ENCODE measurements at places on chromosomes 5 and 9. TPM values are rescaled to one million over a fixed set of nuclear protein-coding genes. Genes with fewer than 3 reads are reported as not detected.

IRX4 gene
- not detected for total RNA-seq

NMUR2 gene
- total RNA-seq, result not detected

ANKRD31 gene
- 0.28 TPM for total RNA-seq

IGFBPL1 gene
- total RNA-seq, result not detected

PCDHGC4 gene
- total RNA-seq, result 8.6 TPM

SLC1A3 gene
- 23.6 TPM for total RNA-seq

NUTM2F gene
- total RNA-seq, result not detected

GRCh38 chr5:179668391-179668790 is 12.4 kb downstream of the CBY3 start:
- no peak overlapping the region for H3K4me3 ChIP-seq
- no peaks in the 10 kb centered on the region for H3K27me3 ChIP-seq
- H3K36me3 ChIP-seq, result no peaks in the 10 kb centered on the region
- no peak overlapping the region for H3K27ac ChIP-seq
- no peaks in the 10 kb centered on the region for H3K4me1 ChIP-seq

DNA sequence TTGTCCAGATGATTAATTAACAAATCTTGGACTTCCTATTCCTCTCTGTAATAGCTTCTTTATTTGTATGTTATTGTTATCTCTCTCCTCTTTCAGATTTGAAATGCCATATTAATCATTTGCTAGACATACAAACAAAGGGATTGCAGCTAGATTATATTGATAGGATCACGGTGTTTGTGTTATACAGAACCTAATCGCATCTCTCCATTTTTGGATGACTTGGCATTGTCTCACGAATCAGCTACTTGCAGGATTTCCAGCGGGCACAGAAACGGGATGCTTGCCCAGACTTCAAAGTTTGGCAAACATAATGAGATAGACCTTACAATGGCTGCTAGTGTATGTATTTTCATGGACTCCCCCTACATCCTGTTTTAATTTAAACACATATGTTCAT is 368.1 kb downstream of the TLE4 start:
- H3K36me3 ChIP-seq, result no peaks in the 10 kb centered on the region
- H3K4me1 ChIP-seq, result no peaks in the 10 kb centered on the region
- no peak overlapping the region for H3K4me3 ChIP-seq
- no peak for DNase-seq

- DNase-seq, result no peak
- H3K4me1 ChIP-seq, result no peaks in the 10 kb centered on the region
- no peaks in the 10 kb centered on the region for H3K36me3 ChIP-seq
Observed at GRCh38 chr9:99472240-99472915, 250.3 kb downstream of the SEC61B start.

DNA sequence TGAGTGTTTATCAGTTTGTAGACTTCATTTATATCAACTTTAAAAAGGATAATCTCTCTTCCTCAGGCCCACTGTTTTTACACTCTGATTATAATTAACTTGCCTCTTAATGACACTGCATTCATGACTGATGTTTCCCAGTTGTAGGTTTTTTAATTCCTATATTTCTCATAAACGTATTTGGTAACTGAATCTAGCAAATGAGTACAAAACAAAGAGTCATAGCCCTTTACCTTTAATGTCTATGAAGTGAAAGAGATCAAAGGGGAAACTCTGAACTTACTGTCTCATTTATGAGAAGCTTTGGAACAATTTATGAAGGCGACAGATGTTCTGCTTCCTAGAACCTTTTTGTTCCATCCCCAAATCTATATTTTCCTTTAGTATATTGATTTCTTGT is 56.6 kb upstream of the ABCA1 start:
- peak overlapping the region; percentile 37 for H3K27ac ChIP-seq
- H3K4me1 ChIP-seq, result peaks cover 27% of the 10 kb centered on the region

GRCh38 chr9:8188723-8189407 is 389.3 kb upstream of the DMAC1 start:
- no peak overlapping the region for H3K4me3 ChIP-seq
- H3K4me1 ChIP-seq, result no peaks in the 10 kb centered on the region

DNA sequence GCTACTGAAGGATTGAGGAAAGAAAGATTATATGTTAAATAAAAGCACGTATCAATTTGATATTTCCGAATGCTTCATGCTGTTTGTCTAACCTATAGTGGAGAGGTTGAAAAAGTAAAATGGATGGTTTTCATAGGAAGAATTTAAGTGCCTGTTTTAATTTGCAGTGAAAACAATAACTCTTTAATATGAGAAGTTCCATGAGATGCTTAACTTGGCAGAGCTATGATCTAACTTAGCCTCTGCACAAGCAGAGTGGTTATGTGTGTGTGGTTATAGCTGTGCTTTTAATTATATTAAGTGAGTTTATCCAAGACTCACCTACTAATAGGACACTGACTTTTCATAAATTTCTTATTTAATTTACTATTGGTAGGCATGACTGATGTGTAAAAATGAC is 57.4 kb downstream of the AOPEP start:
- no peak overlapping the region for H3K27ac ChIP-seq
- H3K27me3 ChIP-seq, result no peaks in the 10 kb centered on the region
- no peak for DNase-seq
- H3K36me3 ChIP-seq, result no peaks in the 10 kb centered on the region
- peaks cover 10% of the 10 kb centered on the region for H3K4me1 ChIP-seq
- no peak overlapping the region for H3K4me3 ChIP-seq

DNA sequence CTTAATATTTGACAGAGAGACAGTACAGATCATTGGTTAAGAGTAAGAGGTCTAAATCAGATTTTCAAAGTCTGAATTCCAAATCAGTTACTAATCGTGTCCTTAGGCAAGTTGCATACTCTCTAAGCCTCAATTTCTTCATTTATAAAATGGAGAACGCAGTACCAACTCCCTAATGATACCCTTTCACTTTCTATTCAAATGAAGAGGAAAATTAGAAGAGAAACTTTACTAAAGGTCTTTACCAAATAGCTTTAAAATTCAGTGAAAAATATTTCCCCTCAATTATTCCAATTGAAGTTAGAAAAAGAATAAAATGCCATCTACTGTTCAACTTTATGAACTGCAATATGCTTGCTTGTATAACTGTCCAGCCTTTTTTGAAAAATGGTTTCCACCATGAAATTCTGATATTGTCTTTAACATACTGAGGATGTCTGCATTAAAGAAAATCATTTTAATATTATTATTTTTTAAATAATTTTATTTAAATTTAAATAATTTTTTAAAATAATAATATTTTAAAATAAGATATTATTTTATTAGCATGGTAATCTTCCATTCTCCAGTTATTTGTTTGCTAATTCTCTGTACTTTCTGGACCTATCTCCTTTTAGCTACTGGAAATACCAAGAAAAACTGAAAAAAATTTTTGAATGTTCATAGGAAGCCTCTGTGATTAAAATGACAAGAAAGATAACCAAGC is 36.0 kb downstream of the POC5 start:
- DNase-seq, result no peak
- H3K27me3 ChIP-seq, result no peaks in the 10 kb centered on the region
- H3K4me1 ChIP-seq, result no peaks in the 10 kb centered on the region
- no peak overlapping the region for H3K4me3 ChIP-seq

- H3K27me3 ChIP-seq, result no peaks in the 10 kb centered on the region
- no peak overlapping the region for H3K27ac ChIP-seq
- H3K4me1 ChIP-seq, result peaks cover 16% of the 10 kb centered on the region
- DNase-seq, result no peak
- H3K36me3 ChIP-seq, result no peaks in the 10 kb centered on the region
- H3K4me3 ChIP-seq, result no peak overlapping the region
Observed at GRCh38 chr9:84226126-84226525, 114.4 kb downstream of the SLC28A3 start.

DNA sequence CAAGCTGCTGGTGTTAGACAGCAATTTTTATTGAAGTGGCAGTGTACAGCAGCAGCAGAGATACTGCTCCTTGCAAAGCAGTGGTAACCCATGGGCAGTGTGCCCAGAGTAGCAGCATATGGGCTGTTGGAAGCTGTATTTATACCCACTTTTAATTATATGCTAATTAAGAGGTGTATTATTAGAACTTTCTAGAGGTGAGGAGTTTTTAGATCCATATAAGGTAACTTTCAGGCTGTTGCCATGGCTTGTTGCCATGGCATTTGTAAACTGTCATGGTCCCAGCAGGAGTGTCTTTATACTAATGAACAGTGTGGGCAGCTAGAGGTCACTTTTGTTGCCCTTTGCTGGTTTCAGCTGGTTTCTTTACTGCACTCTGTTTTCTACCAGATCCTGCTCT is 3.7 kb upstream of the PJA2 start:
- H3K4me3 ChIP-seq, result no peak overlapping the region
- H3K4me1 ChIP-seq, result peaks cover 30% of the 10 kb centered on the region
- H3K36me3 ChIP-seq, result no peaks in the 10 kb centered on the region
- peak overlapping the region; percentile 95 for H3K27ac ChIP-seq
- no peaks in the 10 kb centered on the region for H3K27me3 ChIP-seq
- peak; percentile 69 for DNase-seq

GRCh38 chr5:55062039-55062779 is 38.2 kb downstream of the GZMK start:
- DNase-seq, result no peak
- H3K36me3 ChIP-seq, result no peaks in the 10 kb centered on the region
- H3K4me1 ChIP-seq, result no peaks in the 10 kb centered on the region
- H3K27me3 ChIP-seq, result no peaks in the 10 kb centered on the region
- H3K27ac ChIP-seq, result no peak overlapping the region

GRCh38 chr9:27386571-27387091 is 89.7 kb upstream of the EQTN start:
- DNase-seq, result no peak
- no peak overlapping the region for H3K4me3 ChIP-seq
- H3K27me3 ChIP-seq, result no peaks in the 10 kb centered on the region
- H3K4me1 ChIP-seq, result no peaks in the 10 kb centered on the region
- no peaks in the 10 kb centered on the region for H3K36me3 ChIP-seq

DNA sequence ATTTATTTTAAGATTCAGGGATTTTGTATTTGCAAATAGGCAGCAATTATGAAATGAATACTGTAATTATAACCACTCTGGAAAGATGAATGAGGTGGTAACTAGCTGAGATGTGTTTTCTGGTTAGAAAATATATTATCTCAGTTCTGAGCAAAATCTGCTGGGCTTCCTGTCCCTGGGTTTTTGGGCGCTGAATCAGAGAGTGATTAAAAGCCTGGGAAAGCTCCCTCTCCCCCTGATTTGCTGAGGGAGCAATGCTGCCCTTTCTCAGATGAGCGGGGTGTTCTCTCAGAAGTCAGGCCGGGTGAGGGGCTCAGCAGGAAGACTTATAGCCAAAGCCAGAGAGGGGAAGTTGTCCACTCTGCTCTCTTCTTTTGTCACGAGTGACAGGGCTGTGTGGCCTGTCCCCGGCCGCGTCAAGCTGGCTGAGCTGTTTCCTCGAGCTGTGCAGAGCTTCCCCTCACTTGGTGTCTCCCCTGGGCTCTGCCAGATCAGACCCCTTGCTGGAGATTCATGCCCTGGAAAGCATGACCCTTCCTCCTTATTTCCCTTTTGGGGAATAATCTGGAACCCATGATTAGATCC is 39.8 kb upstream of the PITX1 start:
- H3K27me3 ChIP-seq, result no peaks in the 10 kb centered on the region
- peak; percentile 46 for DNase-seq
- no peaks in the 10 kb centered on the region for H3K36me3 ChIP-seq
- no peak overlapping the region for H3K27ac ChIP-seq
- no peak overlapping the region for H3K4me3 ChIP-seq

- no peaks in the 10 kb centered on the region for H3K36me3 ChIP-seq
- no peak overlapping the region for H3K27ac ChIP-seq
- H3K4me1 ChIP-seq, result no peaks in the 10 kb centered on the region
- no peak for DNase-seq
- no peaks in the 10 kb centered on the region for H3K27me3 ChIP-seq
Observed at GRCh38 chr5:133041910-133042309, 9.9 kb upstream of the HSPA4 start.

GRCh38 chr9:134170532-134171315 is 6.4 kb upstream of the RNU6ATAC start:
- H3K4me1 ChIP-seq, result peaks cover 24% of the 10 kb centered on the region
- peaks cover 5% of the 10 kb centered on the region for H3K27me3 ChIP-seq
- no peak overlapping the region for H3K4me3 ChIP-seq
- H3K36me3 ChIP-seq, result no peaks in the 10 kb centered on the region
- H3K27ac ChIP-seq, result no peak overlapping the region

- H3K27me3 ChIP-seq, result no peaks in the 10 kb centered on the region
- no peak for DNase-seq
- H3K27ac ChIP-seq, result no peak overlapping the region
- H3K4me3 ChIP-seq, result no peak overlapping the region
- H3K36me3 ChIP-seq, result peaks cover 6% of the 10 kb centered on the region
Observed at GRCh38 chr9:135116881-135117280, 29.4 kb downstream of the OLFM1 start.

GRCh38 chr9:69633716-69634115 is 38.5 kb downstream of the APBA1 start:
- H3K36me3 ChIP-seq, result no peaks in the 10 kb centered on the region
- DNase-seq, result no peak
- no peak overlapping the region for H3K27ac ChIP-seq
- H3K4me1 ChIP-seq, result no peaks in the 10 kb centered on the region
- H3K4me3 ChIP-seq, result no peak overlapping the region
- no peaks in the 10 kb centered on the region for H3K27me3 ChIP-seq

GRCh38 chr9:119956111-119956510 is 586.9 kb upstream of the BRINP1 start:
- H3K27me3 ChIP-seq, result no peaks in the 10 kb centered on the region
- no peaks in the 10 kb centered on the region for H3K36me3 ChIP-seq
- DNase-seq, result no peak

GRCh38 chr9:107740088-107740980 is 250.8 kb upstream of the KLF4 start:
- no peak overlapping the region for H3K4me3 ChIP-seq
- no peaks in the 10 kb centered on the region for H3K27me3 ChIP-seq
- H3K36me3 ChIP-seq, result no peaks in the 10 kb centered on the region

- DNase-seq, result no peak
- H3K4me3 ChIP-seq, result no peak overlapping the region
- H3K27me3 ChIP-seq, result no peaks in the 10 kb centered on the region
- H3K27ac ChIP-seq, result no peak overlapping the region
Observed at GRCh38 chr9:71663931-71664459, 104.3 kb downstream of the CEMIP2 start.

DNA sequence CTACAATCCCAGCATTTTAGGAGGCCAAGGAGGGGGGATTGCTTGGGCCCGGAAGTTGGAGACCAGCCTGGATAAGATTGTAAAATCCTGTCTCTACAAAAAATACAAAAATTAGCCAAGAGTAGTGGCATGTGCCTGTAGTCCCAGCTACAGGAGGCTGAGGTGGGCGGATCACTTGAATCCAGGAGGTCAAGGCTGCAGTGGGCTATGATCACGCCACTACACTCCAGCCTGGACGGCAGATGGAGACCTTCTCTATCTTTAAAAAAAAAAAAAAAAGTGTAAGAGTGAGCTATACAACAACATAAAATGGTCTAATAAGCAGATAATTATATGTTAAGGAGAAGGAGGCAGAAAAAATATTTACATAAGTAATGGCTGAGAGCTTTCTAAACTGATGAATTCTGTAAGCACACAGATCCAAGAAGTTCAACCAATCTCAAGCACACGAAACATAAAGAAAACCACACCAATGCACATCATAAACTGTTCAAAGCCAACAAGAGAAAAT is 23.0 kb downstream of the CDC14B start:
- no peak overlapping the region for H3K4me3 ChIP-seq
- no peaks in the 10 kb centered on the region for H3K36me3 ChIP-seq
- no peak for DNase-seq
- no peak overlapping the region for H3K27ac ChIP-seq
- no peaks in the 10 kb centered on the region for H3K4me1 ChIP-seq

- H3K27ac ChIP-seq, result no peak overlapping the region
- no peaks in the 10 kb centered on the region for H3K27me3 ChIP-seq
- no peak overlapping the region for H3K4me3 ChIP-seq
- H3K36me3 ChIP-seq, result no peaks in the 10 kb centered on the region
- H3K4me1 ChIP-seq, result no peaks in the 10 kb centered on the region
Observed at GRCh38 chr9:94631599-94631998, 7.7 kb downstream of the FBP1 start.

Data from sigmoid colon (tissue), 7 donors.